ENCODE measurements at places on chromosomes 5 and 9.

GRCh38 chr5:34957857-34958690 is 28.7 kb downstream of the DNAJC21 start:
- DNase-seq: no peak

- no peak for DNase-seq
Measured at GRCh38 chr9:91978740-91979414, 28.8 kb upstream of the ROR2 start.

- no peak for DNase-seq
Measured at GRCh38 chr9:26369093-26369492, 523.5 kb downstream of the CAAP1 start.

DNA sequence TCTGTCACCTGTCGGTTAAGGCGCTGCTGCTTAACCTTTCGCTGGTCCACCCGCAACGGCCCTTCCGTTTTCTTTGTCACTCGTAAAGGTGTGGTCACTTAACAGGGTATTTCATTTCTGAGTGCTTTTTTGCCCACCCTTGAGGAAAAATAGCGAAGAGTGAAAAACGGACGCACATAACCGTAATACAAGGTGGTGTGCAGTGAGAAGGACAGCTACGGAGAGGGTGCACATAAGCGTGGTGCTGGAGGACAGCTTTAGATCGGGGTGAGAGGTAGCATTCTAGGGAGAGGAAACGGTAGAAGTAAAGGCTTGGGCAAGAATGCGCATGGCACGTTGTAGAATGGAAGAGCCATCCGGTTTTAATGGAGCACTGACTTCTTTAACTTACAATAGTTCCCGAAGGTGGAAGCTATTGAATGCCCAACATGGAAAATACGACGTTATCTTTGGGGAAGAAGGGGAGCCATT is 761 bp downstream of the CCT5 start:
- DNase-seq: no peak

DNA sequence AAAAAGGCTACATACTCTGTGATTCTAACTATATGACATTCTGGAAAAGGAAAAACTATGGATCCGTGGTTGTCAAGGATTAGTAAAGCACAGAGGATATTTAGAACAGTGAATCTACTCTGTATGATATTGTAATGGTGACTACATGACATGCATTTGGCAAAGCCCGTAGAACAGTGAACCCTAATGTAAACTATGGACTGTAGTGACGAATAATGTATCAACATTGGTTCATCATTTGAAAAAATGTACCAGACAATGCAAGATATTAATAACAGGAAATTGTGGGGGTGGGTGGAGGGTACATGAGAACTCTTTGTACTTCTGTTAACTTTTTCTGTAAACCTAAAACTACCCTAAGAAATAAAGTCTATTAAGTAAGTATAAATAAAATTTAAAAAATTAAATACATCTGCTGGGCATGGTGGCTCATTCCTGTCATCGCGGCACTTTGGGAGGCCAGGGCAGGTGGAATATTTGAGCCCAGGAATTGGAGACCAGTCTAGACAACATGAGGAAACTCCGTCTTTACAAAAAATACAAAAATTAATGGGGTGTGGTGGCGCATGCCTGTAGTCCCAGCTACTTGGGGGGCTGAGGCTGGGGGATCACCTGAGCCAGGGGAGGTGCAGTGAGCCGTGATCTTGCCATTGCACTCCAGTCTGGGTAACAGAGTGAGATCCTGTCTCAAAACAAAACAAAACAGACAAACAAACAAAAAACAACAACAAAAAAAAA is 101.7 kb upstream of the TBC1D2 start:
- no peak for DNase-seq

DNA sequence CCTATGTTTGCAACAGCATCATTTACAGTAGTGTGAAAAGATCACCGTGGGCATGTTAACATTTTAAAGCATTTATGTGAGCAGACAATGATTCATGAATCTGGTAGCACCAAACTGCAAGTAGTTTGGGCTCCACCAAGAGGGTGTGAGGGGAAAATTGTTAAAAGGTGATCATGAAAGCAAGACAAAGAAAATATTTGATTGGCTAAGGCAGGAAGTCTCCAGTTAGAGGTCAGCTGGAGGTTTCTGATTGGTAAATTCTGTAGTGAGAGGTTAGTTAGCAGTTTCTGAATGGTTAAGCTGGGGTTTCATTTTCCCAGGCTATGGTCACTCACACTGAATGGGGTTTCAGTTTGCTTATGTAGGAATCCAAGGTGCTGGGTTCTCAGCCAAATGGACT is 13.5 kb upstream of the DRD1 start:
- no peak for DNase-seq

DNA sequence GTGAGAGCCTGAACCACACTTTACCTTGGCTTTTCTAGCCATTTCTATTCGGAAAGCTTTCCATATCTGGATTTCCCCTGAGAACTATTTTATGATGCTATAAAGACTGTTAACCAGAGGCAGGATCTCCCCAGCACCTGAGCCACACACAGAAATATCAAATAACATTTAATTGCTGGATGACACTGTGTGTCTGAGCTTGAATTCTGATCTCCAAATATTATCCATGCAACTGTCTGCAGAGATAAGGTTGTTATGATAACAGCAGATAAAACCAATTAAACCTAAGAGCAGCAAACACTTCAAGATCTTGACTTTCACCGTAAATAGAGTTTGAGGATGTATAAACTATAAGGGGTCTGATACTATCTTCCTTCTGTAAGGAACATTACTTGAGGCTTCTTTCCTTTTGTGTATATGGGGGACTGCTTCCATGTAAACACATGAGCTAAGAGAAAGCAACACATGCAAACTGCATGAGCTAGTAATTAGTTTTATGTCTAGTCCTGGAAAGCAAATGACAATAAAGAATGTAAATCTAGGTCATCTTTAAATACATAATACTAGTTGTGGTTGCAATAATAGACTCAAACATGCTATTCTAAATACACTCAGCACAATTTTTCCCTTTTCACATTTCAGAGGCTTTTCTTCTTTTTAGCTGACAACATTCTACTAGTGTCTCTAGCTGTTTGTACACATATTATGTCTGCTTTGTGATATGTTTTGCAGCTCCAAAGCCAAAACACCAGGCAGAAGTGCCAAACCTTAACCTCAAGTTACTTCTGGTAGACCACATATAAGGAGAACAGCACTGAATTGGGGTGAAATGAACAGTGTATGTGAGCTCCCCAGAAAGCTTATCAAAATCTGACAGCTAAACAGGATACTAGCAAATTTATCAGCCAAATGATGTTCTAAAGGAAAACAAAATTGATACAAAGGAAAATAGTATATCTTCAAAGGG is 136.5 kb downstream of the EFNA5 start:
- DNase-seq: no peak

DNA sequence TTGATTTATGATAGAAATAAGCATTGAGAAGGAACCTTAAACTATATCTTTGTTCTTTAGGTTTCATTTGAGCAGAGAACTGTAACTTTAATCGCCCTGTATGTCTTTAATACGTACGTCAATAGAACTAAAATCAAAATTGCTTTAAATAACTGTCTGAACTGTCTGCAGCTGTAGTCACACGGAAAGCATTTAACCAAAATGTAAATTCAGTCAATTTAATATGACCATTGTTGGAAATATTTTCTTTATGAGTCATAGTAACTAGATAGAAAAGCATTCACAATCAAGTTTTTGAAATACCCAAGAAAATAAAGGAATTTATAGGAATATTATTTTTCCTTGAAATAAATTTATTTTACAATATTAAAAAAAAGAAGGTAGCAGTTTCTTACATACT is 157.1 kb upstream of the CDH6 start:
- DNase-seq: no peak

- no peak for DNase-seq
Measured at GRCh38 chr5:42858031-42858643, 46.4 kb upstream of the SELENOP start.
